ENCODE measurements at places on chromosomes 4 and X.

GRCh38 chrX:48936429-48937053, 17.7 kb upstream of the PIM2 start:
- no peak for DNase-seq

GRCh38 chr4:112199041-112199440, 32.5 kb upstream of the AP1AR start:
- DNase-seq, result no peak

GRCh38 chr4:104795264-104795939, 300.7 kb upstream of the CXXC4 start:
- no peak for DNase-seq

- no peak for DNase-seq
Observed at GRCh38 chr4:3834186-3834662, 68.0 kb downstream of the ADRA2C start.

- DNase-seq, result no peak
Observed at GRCh38 chr4:84778041-84778440, 188.4 kb downstream of the WDFY3 start.

DNA sequence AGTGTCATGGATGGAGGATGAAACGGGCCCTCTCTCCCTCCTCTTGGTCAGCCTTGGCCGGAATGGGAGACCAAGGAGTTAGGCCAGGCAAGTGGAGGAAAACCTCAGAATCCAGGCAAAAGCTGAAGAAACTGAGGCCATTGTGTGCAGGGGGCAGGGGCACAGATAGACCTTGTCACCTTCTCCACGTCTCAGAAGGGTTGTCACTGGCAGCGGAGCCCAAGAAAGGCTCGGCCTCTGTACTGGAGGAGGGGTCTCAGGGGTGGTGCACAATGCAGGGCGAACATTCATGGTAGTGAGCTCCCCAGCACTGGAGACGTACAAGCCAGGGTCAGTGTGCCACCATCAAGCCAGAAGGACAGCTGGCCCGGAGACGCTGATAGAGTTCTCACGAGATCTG, 139.5 kb downstream of the CPZ start:
- no peak for DNase-seq

- DNase-seq, result no peak
Observed at GRCh38 chr4:89837993-89838390, 1.0 kb upstream of the SNCA start.

DNA sequence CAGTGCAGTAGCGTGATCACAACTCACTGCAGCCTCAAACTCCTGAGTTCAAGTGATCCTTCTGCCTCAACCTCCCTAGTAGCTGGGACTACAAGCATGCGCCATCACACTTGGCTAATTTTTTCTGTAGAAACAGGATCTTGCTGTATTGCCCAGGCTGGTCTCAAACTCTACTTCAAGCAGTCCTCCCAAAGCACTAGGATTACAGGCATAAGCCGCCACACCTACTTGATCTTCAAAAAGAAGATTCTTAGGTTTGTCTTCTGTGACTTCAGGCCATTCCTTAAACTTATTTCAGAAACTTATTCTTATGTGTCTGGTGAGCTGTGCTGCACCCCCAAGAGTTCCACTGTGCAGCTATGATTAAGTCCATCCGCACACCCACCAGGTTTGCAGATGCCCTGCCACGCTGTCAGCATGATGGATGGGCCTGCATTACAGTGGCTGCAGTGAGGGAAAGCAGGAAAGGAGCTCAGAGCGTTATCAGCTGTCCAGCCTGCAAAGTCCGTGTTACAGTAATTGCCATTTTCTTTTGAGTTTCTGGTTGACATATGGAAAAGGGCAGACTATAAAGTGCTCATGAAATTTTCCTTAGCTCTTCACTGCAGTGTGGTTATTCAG, 146.6 kb downstream of the AASDH start:
- DNase-seq, result no peak

DNA sequence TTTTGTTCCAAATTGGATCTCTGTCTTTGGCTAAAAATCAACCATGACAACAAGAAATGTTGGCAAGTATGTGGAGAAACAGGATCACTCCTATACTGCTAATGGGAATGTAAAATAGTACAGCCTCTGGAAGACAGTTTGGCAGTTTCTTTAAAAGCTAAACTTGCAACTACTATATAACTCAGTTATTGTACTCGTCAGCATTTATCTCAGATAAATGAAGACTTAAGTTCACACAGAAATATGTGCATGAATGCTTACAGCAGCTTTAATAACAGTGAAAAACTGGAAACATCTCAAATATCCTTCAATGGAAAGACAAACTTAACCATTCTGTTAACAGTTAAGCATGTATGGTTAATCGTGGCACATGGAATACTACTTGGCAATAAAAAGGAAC, 15.4 kb upstream of the HAND2 start:
- DNase-seq, result no peak

GRCh38 chr4:109303140-109303496, 660 bp upstream of the COL25A1 start:
- DNase-seq, result no peak

- DNase-seq, result no peak
Observed at GRCh38 chr4:100742045-100742444, 224.2 kb upstream of the EMCN start.

DNA sequence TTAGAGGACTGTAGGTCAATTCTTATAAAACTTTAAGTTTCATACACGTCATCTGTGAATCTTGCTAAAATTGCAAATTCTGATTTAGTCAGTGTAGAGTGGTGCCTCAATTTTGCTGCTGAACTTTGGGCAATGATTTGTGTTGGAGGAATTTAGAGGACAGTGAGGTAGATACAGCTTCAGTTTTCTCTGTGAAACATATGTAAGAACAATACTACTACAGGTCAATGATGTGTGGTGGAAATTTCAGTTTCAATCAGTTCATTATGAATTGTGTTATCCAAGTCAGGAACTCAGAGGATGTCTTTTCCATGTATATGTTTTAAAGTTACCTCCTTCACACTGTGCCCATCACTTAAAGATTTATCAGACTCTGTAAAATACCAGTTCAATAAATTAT, 1597.8 kb upstream of the PCDH10 start:
- no peak for DNase-seq

DNA sequence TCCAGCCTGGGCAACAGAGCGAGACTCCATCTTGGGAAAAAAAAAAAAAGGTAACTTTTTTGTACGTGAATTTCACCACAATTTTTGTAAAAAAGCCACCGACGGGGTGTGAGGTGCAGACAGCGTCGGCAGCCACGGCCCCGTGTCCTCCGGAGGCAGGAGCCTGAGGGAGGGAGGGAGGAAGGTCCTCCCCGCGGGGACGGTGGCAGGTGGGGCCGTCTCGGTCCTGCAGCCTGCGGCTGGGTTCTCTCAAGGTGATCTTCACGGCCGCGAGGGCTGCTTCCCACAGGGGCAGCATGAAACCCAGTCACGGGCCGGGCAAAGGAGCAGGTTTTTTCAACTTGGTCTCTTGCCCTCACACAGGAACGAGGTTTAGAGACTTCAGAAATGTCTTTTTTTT, 14.0 kb downstream of the PLCXD1 start:
- DNase-seq, result no peak

DNA sequence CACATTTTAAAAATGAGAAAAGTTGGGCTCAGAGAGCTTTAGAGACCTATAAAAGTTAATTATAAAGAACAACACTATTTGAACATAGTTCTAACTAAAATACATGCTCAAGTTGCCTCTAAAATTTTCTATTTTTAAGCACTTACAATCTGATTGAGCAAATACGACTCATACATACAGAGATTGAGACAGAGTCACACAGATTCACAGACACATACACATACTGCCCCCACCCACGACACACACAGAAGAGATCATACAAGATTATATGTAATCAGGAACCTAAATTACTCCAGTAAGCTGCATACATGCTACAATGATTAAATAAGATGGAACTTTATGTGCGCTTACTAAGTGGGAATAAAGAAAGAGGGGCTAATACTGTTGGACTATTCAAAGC, 2.7 kb upstream of the ASB5 start:
- no peak for DNase-seq

GRCh38 chr4:37964734-37965457, 4.7 kb downstream of the PTTG2 start:
- no peak for DNase-seq

DNA sequence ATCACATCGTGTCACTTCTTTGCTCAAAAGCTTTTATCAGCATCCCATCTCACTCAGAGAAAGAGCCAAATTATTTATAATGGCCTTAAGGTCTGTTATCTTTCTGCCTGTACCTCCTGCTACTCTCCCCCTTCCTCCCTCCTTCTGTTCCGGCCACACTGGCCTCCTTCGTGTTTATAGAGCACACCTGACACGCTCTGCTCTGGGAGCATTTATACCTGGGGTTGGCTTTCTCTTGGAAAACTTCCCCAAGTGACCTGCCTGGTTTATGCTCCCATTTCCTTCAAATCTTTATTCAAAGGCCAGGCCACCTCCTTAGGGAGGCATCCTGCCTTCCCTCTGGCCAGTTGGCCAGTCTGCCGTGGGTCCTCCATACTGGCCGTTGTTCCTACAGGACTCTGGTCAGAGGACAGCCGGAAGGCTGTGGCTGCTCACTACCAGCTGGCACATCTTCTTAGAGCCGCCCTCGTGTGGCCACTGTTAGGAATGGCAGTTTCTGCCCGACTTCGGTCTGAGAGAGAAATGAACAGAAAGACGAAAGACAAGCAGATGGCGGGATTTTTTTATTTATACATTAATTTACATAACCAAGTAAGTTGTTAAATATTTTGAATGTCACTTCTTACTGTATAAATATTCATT, 80.2 kb upstream of the CBLL2 start:
- DNase-seq, result peak; percentile 41

DNA sequence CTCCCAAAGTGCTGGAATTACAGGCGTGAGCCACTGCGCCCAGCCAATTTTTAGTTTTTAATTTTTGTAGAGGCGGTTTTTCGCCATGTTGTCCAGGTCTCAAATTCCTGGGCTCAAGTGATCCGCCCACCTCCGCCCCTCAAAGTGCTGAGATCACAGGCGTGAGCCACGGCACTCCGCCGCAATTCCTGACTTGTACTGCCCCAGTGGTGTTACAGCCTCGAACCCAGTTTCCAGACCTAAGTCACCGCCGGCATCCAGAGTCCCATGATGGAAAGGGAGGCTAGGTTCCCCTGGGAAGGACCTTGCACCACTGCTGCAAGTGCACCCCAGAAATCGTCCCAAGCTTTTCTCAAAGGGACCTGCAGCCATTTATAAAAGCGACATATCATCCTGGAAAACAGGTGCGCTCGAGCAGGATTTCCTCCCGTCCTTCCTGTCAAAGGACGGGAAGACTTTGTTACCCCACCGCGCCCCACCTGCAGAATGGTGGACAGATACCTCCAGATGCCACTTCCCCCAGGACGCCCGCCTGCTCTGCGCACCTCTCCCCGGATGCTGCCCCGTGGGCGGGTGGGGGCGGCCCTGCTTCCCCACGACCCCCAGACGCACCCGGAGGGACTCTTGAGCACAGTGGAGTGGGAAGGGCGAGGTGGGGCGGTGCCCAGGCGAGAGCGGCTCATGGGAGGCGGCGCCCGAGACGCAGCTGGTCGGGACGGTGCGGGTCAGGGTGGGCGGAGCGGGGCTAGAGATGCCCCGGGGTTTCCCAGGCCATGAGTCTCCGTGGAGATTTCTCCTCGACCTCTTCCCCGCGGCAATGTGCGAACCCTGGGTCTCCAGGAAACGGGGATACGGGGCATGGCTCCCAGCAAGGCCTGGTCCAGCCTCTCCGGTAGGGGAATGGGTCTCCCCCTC, 947 bp upstream of the RPL10 start:
- DNase-seq, result peak; percentile 72

DNA sequence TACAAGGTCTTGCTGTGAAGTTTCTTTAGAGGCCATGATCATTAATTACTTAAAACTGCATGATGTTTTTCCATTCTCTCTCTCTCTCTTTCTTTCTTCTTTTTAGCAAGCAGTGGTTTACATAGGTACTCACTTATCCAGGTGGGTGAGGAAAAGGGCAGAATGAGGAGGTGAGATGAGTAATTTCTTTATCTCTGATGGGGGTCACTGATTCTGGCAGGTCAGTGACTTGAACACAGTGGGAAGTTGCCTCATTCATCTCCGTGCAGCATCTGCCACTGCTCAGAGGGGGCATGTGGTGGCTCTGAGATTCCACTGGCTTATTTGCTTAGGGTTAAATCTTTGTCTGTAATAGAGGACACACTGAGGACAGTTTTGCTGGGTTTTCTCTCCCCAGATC, 62.6 kb downstream of the FAM114A1 start:
- DNase-seq, result no peak

- no peak for DNase-seq
Observed at GRCh38 chrX:38717871-38718270, 83.4 kb upstream of the MID1IP1 start.

DNA sequence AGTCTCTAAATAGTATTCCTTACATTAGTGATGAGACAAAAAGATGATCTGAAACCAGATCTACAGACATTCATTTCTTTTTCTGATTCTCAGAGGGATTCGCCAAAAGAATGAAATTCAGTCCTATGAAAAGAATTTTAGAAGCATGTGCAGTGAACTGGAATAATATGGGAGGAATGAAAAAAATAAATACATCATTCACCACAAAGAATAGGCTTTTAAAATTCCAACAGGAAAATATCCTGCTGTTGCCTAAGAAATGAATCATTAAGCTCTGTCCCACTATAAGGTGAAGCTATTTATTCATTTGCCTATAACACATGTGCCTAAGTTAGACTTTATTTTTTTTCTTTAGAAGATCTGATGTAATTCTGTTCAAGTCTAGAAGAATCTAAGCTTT, 165.9 kb downstream of the IL15 start:
- no peak for DNase-seq

GRCh38 chrX:103396186-103396585, 19.8 kb downstream of the BEX3 start:
- no peak for DNase-seq

DNA sequence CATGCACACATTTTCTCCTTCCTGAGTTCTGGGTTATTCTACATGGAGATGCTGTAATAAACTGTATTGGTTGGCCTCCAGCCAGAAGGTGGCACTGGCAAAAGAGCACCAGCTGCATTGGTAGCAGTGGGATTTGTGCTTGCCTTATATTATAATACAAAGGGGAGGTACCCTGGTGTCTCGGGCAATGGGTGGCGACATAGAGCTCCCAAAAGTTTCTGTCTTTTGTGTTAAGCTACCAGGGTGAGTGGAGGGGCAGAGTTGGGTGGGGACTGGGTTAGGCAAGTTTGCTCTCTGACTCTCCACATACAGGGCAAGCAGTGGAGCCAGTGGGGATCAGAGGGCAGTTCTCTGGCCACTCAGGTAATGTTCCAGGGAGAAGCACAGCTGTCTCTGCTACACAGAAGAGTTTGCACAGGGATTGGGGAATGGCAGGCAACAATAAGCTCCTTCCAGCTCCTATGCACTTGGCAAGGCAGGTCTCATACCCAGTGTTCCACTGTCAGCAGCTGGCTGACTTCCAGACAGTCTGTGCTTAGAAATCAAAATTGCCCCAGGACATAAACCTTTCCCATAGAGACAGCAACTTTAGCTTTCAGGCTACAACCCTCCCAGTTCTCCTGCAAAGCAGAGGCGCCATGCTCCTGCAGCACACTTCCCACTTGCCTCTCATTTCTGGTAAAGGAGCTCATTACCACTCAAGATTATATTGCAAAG, 463.9 kb upstream of the PCDH7 start:
- no peak for DNase-seq

- DNase-seq, result no peak
Observed at GRCh38 chrX:41538707-41539106, 91.6 kb downstream of the NYX start.

- no peak for DNase-seq
Observed at GRCh38 chr4:21765810-21766407, 182.7 kb downstream of the KCNIP4 start.

- DNase-seq, result no peak
Observed at GRCh38 chrX:10514891-10515290, 105.5 kb downstream of the MID1 start.

GRCh38 chr4:86483773-86484172, 110.3 kb upstream of the PTPN13 start:
- no peak for DNase-seq
